ENCODE measurements at places on chromosomes 11 and 22.

GRCh38 chr11:9535189-9535781 lies 38.2 kb upstream of the WEE1 start:
- DNase-seq: peak; percentile 86

DNA sequence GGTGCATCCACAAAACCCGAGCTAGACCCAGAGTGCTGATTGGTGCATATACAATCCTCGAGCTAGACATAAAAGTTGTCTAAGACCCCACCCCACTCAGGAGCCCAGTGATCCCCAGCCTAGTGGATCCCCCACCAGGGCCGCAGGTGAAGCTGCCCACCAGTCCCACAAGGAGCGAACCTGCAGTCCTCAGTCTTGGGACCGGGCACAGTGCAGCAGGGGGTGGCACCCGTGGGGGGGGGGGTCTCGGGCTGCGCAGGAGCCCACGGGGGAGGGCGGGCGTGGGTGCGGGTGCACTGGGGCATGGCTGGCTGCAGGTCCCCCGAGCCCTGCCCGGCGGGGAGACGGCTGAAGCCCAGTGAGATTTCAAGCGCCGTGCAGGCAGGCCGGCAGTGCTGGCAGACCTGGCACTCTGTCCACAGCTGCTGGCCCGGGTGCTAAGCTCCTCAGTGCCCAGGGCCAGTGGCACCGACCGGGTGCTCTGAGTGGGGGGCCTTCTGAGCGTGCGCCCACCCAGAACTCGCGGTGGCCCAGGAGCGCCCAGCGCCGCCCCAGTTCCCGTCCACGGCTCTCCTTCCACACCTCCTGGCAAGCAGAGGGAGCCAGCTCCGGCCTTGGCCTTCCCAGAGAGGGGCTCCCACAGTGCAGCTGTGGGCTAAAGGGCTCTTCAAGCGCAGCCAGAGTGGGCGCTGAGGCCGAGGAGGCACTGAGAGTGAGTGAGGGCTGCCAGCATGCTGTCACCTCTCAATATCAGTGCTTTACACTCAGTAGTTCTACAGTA lies 989.1 kb downstream of the FAM181B start:
- no peak for DNase-seq

- no peak for DNase-seq
Observed at GRCh38 chr11:65653229-65654225, 9.2 kb downstream of the RELA start.

DNA sequence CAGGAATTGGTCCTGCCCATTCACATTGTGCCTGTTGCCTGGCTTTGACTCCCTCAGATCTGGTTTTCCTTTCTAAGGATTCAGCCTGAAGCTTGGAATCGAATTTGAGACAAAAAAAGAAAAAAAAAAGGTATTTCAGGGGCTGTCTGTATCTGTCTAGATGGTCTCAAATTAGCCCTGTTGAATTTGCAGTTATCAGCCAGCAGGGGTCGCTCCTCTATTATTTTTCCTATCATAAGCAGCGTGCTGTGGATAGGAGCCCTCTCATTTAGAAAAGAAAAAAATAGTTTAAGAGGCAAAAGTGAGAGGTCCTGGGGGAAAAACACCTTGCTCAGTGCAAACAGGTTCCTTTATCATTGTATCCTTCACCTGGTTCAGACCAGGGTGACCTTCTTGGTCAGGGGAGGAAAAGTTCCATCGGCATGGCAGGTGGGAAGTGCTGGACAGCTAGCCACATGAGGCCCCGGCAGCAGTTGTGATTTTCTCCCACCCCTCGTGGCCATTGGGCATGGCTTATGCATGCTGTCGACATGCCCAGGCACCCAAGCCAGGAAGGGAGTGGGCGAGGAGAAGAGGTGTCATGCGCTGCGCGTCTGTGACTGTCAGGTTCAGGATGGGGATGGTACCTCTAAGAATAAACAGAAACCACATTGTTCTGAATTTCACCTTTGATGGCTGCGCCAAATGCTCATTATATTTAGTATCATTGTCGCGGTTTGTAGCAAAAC lies 13.1 kb downstream of the OR5AK2 start:
- no peak for DNase-seq

GRCh38 chr11:36702330-36703054 lies 104.5 kb upstream of the RAG2 start:
- DNase-seq: peak; percentile 59

DNA sequence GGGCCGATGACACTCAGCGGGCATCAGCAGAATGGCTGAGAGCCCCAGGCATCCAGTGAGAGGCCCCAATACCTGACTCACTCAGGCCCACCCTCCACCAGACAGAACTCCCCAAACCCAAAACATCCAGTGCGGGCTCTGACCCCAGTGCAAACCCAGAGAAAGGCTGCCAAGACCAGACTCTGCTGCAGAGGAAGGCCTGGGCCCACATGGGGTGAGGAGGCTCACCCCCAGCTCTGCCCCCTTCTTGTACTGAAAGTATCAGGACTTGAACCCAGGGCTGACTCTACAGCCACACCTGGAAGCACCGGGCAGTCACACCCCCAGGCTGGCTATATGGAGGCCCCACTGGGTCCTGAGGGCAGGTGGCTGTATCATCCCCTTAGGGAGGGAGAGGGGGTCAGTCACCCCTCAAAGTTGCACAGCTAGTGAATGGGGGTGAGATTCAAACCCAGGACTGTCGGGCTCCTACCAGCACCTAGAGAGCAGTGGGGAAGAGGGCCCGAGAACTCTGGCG lies 49.3 kb downstream of the IGLL1 start:
- DNase-seq: no peak

- DNase-seq: no peak
Observed at GRCh38 chr22:42331014-42331413, 60.6 kb upstream of the TCF20 start.

DNA sequence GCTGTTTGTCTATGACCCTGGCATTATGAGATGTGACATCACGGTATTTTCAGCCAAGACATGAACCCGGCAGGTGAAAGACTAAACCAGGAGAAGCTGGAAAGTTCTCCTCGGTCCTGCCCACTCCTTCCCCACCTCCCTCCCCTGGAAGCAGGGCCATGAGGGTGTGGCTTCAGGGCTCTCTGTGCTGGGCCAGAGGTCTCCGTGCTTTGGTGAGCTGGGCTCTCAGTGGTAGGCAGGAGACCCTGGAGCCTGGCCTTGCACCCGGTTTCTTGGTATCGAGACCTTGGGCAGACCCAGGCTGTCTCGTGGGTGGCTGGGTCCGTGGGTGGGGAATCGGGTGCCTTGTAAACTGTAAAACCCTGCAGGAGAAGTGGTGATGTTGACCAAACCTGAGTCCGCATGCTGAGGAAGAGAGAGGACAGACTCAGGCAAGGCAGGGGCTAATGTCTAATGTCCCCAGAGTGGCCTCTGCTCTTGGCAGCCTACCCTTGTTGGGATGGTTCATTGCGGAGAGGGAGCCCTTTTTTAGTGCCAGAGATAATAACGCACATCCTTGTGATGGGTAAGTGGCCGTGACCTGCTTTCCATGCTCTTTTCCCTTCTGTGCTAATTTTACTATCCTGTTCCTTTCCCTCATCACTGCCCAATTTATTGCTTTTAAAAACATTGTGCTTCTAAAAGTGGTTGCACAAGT lies 48.6 kb upstream of the PARVG start:
- DNase-seq: no peak

- no peak for DNase-seq
Observed at GRCh38 chr22:28911304-28911690, 27.9 kb downstream of the ZNRF3 start.

GRCh38 chr11:44840085-44840478 lies 110.6 kb downstream of the TP53I11 start:
- DNase-seq: no peak

DNA sequence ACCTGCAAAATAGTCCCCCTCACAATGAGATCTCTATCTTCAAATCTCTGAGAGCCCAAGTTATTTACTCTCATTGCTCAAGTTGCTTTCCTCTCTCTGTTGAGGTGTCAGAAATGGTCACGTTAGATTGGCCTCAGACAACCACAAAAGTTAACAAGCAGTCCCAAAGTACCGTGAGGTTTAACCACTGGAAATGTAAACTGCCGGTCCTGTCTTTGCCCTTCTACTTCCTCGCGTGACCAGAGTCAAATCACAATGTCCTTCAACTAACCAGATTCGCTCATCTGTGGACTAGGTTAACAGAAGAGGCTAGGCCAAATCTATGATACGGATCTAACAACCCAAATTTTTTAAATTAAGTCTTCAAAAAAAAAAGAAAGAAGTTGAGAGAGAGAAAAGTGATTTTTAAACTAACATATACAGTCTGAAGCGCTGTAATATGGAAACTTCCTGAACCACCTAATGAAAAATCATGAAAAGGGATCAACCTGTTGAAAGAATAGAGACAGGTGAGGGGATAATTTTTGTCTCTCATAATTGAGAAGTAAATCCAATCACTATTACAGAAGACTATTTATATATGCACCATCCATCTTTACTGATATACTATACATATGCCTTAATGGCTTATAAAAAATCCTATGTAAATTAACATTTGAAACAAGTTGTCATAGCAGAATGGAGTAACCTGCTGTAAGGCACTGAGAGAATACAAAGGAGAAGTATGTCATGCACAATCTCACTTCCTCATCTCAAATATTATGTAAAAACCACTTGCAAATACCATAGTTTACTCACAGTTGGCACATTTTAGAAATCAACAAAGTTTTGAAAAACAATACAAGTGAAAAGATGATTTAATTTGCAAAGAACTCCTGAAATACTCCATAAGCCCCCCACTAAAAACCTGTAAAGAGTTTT lies 3.3 kb upstream of the JAML start:
- DNase-seq: peak; percentile 91

DNA sequence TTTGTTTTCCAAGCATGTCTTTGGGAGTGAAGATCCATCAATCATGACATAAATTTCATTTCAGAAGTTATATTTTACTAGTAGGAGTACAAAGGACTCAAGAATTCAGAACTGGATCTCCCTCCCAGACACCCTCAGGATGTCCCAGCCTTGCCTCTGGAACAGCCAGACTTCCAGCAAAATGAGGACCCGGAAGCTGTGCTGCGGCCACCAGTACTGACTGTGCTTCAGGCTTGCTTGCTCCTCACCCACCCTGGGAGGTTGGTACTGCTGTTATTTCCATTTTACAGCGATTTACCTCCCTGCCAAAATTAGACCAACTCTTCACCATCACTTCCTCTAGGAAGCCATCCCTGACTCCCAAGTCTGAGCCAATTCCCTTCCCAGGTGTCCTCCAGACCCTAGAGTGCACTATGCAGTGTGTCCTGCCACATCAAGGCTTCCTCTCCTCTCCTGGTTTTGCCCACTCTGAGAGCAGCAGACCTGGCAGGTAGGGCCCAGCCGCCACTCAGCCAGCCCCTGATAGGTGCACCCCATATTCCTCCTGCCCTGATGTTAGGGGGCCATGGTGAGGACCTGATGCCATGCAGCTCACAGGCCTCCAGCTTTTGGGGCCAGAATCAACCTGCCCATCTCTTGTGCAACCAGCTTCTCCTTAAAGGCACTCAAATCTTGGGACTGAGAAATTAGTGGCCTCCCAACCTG lies 47.3 kb upstream of the WNT7B start:
- DNase-seq: no peak

GRCh38 chr11:45885274-45885920 lies at the start of gene MAPK8IP1:
TSS of gene MAPK8IP1 (plus strand) at chr11:45885651. CDS start at chr11:45885821, 170 bp downstream.
- peak; percentile 27 for DNase-seq

DNA sequence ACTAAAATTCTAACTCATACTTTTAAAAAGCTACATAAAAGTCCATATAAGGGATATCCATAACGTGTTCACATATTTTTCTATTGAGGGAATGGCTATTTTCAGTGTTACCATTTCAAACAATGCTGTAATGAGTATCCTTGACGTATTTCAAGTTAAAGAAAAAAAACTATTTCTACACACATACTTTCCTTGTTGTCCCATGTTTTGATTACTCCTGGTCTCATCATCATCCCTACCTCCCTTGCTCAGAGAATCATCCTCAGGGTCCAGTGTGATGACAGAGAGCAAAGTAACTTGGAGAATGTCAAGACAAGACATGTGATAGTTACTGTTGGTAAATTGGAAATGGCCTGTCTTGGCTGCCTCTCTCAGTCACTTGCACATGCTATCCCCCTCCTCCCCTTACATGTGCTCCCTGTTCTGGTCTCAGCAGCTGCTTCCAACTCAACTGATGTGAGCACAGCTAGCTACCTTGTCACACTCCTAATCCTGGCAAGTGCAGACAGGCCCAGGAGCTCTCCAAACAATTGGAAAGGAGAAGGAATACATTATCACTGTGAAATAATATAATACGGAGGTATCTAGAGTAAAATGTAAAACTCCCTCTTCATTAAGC lies 21.8 kb downstream of the NUMA1 start:
- DNase-seq: no peak

GRCh38 chr11:96484361-96484760 lies 94.5 kb downstream of the JRKL start:
- no peak for DNase-seq

GRCh38 chr11:70158201-70158600 lies 44.9 kb upstream of the FADD start:
- no peak for DNase-seq

DNA sequence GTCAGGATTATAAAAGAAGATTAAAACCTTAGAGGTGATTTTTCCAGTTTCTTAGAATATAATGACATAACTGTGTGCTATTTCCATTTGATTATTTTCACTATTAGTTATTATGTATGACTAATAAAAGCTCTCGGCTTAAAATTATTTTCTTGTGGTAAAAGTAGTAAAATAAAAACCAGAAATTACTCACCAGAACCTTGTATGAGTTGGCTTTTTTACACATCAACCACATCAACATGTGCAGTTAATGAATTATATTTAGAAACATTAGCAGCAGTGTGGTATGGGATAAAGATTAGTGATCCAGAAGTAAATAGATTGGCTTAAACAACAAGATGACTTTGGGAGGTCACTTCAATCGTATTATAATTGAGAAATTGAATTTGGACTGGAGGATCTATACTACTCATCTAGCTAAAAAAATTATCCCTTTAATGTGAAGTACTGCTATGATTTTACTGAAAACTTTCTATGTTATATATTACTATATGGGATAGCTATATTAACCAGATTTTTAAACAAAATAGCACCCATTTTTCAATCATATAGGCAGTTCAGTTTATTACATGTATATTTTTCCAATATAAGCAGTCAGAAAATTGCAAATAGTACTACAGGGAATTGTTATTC lies 2.8 kb upstream of the BCO2 start:
- DNase-seq: no peak

GRCh38 chr11:68840661-68841653 lies 759 bp downstream of the CPT1A start:
- peak; percentile 69 for DNase-seq

GRCh38 chr22:17091851-17092250 lies 7.1 kb downstream of the IL17RA start:
- DNase-seq: no peak
